Activated naive CD8-positive, alpha-beta T cell treated with anti-CD3 and anti-CD28 coated beads for 36 hours (primary cell): ENCODE measurements at places on chromosomes 5 and 9.

GRCh38 chr9:99638971-99639370, 182.7 kb upstream of the NR4A3 start:
- DNase-seq = no peak

GRCh38 chr9:98254228-98255060, 1.0 kb downstream of the TBC1D2 start:
- no peak for DNase-seq

GRCh38 chr5:1663186-1663585, 136.5 kb downstream of the MRPL36 start:
- DNase-seq = no peak

DNA sequence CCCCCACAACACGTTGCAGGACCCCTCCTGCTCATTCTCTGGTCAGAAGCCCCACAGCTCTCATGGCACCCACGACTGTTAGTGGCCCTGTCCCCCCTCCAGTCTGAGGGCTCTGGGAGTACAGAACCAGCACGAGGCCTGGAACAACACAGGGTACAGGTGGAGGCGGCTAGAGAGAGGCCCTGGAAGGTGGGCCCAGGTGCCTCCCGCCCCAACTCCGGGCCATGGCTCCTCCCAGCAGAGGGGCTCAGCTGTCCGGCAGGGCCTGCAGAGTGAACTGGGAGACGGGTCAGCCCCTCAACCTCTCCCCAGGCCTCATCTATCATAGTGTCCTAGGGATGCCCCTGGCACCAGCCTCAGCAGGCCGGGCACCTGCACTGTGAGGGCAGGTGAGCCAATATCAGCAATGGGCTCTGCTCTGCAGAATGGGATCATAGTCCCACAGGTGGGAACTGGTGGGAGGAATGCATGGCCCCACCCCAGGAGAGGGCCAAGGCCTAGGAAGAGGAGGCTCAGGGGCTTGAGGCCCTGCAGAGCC, 58.6 kb downstream of the BARX1 start:
- no peak for DNase-seq

- no peak for DNase-seq
These were observed 48.9 kb upstream of the RNF130 start for GRCh38 chr5:180120237-180121101.
